ENCODE measurements at places on chromosomes 13 and 19.

GRCh38 chr13:43293986-43294385, 270.6 kb downstream of the DNAJC15 start:
- no peak for DNase-seq

GRCh38 chr19:38250821-38251563, 5.2 kb downstream of the PPP1R14A start:
- DNase-seq: no peak

DNA sequence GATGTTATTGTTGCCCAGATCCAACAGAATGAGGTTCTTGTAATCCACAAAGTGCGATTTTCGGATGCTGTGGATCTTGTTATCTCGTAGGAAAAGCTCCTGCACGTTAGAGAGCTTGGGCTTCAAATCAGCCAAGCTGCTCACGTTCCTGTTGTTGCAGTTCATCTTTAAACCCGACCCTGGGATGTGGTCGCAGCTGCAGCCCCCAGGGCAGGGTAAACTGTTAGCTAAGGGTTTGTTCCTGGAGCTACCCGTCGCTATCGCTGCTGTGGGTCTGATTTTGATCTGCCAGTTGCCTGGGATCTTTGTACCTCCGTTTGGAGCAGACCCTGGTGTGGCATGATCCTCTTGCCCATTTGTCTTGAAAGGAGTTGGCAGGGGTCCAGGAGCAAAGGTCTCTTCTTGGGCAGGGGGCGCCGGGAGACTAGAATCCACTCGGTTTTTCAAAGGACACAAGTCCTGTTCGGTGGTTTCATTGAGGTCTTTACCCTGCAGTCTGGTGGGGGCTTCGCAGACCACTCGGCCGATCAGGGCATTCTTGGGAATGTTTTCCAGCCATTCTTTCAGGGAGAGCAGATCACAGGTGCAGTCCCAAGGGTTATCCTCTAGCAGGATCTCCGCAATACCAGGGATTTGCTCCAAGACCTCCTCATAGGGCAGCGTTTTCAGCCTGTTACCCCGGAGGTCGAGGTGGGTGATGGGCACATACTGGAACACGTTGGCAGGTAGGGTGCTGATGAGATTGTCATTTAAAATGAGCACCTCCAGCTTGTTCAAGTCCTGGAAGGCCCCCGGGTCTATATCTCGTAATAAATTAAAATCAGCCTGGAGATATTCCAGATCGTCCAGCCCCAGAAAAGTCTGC, 1.8 kb downstream of the SLITRK1 start:
- no peak for DNase-seq

DNA sequence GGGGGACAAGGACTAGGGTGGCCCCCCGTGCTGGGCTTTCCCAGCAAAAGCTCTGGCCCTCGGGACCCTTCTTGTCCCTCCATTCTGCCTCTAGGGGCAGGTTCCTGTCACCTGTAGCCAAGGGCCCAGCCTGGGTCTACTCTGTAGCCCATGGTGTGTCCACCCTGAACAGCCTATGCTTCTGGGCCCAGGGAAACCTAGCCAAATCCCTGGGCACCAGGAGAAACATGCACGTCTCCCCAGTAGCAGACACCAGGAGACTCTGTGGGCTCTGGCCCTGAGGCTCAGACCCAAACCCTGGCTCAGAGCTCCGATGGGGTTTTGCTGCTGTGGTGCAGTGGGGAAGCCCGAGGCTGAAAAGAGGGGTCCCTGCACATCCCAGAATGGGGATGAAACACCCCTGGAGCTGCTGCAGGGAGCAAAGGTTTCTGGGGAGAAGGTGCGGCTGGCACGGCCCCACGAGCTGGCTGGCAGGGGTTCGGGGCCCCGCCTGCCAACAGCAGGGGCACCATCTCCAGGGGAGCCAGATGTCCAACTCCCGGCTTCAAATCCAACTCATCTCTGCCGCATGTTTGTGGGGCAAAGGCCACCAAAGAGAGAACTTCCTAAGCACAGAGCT, 18.2 kb downstream of the CEBPG start:
- DNase-seq: no peak

GRCh38 chr19:49326165-49326704, 1.2 kb upstream of the SLC6A16 start:
- no peak for DNase-seq

DNA sequence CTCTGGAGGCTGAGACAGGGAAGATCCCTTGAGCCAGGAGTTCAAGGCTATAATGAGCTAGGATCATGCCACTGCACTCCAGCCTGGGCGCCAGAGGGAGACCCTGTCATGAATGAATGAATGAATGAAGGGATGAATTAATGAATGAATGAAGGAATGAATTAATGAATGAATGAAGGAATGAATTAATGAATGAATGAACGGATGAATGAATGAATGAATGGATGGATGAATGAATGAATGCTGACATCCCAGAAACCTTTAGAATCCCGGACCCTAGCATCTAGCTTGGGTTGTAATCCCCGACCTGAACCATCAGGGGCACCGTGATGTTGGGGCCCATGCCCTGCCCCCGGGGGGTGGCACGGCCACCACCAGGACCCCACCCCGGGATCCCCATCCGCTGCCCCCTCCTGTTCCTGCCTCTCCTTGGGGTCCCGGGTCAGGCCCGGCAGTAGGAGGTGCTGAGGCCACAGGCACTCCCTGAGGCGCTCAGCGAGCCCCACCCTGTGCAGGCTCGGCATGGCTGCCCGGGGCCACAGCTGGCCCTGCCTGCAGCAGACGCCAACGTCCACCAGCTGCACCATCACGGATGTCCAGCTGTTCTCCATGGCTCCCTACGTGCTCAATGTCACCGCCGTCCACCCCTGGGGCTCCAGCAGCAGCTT, 3.4 kb downstream of the EBI3 start:
- DNase-seq: no peak

- no peak for DNase-seq
Observed at GRCh38 chr13:95073747-95074311, 227.4 kb downstream of the ABCC4 start.

DNA sequence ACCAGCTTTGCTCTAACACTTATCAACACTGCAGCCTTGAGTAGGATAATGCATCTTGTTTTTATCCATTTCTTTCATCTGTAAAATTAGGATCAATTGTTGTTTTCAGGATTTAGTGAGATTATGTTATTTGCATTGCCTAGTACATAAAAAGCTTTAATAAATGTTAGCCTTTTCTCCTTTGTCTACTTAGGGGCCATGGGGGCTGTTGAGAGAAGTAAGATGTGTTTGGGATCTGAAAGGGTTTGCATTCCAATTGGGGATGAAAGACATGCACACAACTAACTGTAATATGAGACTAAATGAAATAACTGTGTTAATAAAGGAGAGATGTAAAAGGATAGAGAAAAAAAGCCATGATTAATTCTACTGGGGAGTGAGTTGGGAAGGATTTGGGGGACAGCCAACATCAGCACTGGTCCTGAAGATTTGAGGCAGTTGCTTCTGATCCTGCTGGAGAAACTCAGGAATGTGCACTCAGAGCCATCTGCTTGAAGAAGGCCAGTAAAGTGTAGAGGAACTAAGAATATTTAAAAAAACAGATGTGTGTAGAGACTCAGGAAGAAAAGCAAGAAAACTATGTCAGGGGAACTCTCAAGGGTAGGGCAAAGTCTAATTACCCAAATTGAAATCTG, 236.3 kb downstream of the OLFM4 start:
- DNase-seq: no peak

GRCh38 chr13:109672545-109672944, 113.8 kb downstream of the IRS2 start:
- DNase-seq: no peak

DNA sequence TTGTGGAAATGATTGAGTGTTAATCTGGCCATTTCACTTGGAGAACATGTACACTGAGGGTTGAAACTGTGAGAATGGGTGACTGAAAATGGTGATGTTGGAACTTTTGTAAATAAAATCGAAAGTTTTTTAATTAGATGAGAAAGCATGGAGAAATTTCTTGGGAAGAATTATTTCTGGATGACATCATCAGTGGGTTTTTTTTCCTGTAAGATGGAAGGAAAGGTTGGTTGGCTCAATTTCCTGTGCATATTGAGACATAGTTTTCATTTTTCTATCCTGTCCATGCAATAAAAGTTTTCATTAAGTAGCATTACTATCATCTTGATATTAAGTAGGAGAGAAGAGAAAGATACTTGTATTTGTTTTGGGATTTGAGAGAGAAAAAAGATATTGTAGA, 120.6 kb upstream of the HTR2A start:
- DNase-seq: no peak

DNA sequence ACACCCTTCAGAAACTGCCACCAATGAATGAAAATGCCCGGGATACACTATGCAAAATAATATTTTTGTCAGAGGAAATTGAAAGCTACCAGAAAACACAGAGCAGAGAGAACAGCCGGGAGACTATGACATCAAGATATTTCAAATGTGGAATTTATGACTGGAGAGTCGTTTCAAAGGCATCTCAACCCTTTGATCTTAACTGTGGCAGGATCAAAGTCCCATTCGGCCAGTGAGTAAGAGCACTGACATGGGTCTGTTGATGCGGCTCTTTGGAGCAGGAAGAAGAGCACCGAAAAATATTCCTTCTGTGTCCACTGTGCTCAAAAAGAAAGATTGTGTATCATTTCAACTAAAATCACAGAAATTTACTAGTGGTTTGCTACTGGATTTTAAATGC, 201.9 kb downstream of the RFC3 start:
- peak; percentile 19 for DNase-seq

DNA sequence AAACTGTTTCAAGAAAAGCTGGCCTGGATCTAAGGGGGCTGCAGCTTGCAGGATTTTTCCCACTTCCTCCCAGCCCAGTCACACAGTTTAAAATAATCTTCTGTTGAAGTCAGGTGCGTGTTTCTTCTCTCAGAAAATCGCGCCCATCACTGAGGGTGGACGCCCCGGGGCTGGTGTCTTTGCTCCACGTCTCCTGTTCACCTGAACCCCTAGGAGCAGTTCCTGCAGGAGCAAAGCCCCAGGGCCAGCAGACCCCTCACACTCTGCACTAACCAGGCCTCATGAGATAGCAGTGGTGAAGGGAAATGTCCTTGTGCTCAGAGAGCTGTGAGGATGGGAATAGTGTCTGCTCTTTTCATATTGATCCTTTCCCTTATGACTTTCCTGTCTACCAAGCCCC, 920 bp upstream of the SIGLEC7 start:
- no peak for DNase-seq

DNA sequence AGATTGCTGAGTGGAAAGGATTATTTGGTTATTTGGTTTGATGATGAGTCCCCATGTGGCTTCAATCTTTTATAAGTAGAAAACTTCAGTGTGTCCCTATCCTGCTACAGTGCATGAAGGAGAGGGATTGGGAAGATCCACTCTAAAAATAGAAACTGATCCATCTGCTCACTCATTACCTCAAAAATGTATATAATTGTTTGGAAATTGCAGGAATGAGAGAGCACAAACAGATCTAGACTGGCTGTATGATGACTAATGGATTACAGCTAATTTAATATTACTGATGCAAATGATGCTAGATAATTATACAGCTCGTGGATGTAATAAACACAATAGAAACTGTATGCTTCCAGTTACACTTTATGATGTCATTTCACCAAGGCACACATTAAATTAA, 625.3 kb upstream of the PRR20A start:
- no peak for DNase-seq

DNA sequence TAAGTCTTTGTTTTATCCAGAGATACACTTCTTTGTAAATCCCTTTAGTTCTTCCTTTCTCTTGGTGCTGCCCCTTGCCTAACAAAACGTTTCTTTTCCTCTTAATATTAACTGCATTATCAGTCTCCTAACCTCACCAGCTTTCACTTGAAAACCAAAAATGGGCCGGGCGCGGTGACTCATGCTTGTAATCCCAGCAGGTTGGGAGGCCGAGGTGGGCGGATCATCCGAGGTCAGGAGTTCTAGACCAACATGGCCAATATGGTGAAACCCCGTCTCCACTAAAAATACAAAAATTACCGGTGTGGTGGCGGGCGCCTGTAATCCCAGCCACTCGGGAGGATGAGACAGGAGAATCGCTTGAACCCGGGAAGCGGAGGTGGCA, 329.8 kb upstream of the MIR17HG start:
- DNase-seq: no peak

Measured in right renal cortex interstitium (tissue), 3 donors.